Activated CD4-positive, alpha-beta T cell treated with anti-CD3 and anti-CD28 coated beads for 1 hour (primary cell): ENCODE measurements at places on chromosomes 12 and 14.
A peak's percentile ranks its signal among the peaks of the same experiment; 100 is the strongest.

DNA sequence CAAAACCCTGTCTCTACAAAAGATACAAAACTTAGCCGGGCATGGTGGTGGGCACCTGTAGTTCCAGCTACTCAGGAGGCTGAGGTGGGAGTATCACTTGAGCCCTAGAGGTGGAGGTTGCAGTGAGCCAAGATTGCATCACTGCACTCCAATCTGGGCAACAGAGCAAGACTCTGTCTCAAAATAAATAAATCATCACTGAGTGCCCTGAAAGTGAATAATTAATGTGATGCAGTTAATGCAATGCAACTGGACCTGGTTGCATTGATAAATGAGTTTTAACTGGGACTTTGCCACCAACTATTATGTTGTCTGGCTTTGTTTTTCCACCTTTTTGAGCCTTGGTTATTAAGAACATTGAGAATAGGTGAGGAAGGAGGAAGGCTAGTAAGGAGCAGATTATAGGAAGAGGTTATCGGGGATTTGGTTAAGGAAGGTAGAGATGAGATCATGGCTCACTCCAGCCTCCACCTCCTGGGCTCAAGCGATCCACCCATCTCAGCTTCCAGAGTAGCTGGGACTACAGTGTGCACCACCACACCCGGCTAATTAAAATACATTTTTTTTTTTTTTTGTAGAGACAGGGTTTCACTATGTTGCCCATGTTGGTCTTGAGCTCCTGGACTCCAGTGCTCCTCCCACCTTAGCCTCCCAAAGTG lies 8.0 kb downstream of the BORCS5 start:
- no peak for DNase-seq

GRCh38 chr12:48070033-48070432 lies 35.8 kb downstream of the SENP1 start:
- DNase-seq: no peak

GRCh38 chr14:28690029-28690692 lies 76.4 kb upstream of the FOXG1 start:
- no peak for DNase-seq

GRCh38 chr14:75064205-75064567 lies 362 bp upstream of the ACYP1 start:
- no peak for DNase-seq

GRCh38 chr12:9698681-9699080 lies 29.2 kb downstream of the CLEC2D start:
- no peak for DNase-seq

GRCh38 chr14:79783041-79783440 lies 428.3 kb downstream of the DIO2 start:
- DNase-seq: no peak

GRCh38 chr14:69226178-69226577 lies 33.8 kb upstream of the GALNT16 start:
- DNase-seq: no peak

GRCh38 chr12:32893043-32893442 lies 3.5 kb downstream of the PKP2 start:
- DNase-seq: no peak

GRCh38 chr12:46585854-46586621 lies 213.5 kb upstream of the SLC38A2 start:
- DNase-seq: peak; percentile 13
